ENCODE measurements at places on chromosomes 13 and 19. TPM values are rescaled to one million over a fixed set of nuclear protein-coding genes. Genes with fewer than 3 reads are reported as not detected.

DNA sequence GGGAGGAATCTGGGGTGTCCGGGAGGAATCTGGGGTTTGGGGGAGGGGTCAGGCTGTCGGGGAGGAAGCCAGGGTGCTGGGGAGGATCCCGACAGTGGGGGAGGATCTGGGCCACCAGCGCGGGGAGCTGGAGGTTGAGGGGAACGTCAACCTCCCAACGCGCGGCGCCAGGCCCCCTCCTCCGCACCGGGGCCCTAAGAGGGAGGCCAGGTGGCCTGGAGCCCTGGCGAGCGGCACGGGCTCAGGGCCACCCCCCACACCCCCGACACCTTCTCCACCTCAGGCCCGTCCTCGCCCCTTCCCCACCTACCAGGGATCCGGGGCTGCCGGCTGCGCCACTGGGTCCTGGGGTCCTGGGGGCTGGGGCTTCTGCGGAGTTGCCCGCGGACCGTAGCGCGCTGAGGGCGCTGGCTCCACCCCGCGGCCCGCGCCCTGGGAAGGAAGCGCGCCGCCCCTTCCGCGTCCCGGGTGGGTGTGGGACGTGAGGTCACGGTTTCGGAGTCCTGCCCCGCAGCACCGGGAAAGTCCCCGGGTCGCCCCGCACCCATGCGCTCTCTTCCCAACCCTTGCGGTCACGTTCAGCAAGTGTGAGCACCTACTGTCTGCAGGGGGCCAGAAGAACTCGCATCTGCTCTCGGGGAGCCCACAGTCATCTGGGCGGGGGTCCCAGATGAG, at the start of gene TICAM1:
TICAM1 (minus strand) TSS at position 409 of the 675 bp plus-strand sequence. CDS start 13,335 bp downstream, outside the sequence.
- DNase-seq, result peak; percentile 63

- peak; percentile 38 for DNase-seq
Observed at GRCh38 chr13:50531917-50532899, 311.3 kb downstream of the DLEU7 start.

- DNase-seq, result no peak
Observed at GRCh38 chr19:22286151-22286810, at the start of gene ZNF729. TSS of gene ZNF729 (plus strand) at chr19:22286441. CDS start at chr19:22286526, 85 bp downstream.

DNA sequence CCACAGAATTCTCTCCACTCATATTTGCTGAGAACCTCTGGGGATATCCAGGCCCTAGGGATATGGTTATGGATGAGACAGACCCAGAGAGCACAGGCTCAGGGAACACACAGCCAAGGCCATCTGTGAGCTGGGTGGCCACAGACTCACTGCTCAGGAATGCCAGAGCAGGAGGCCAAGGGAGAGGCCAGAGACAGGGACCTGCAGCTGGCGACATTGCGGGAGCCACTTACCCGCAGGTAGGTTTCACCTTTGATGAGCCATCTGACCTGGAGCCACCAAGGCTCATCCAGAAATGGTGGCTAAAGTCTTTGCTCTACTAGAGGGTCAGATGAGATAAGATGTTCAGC, 29.4 kb downstream of the CCNE1 start:
- no peak for DNase-seq

- DNase-seq, result no peak
Observed at GRCh38 chr19:51695702-51696315, 2.7 kb downstream of the SPACA6 start.

GRCh38 chr13:68439817-68440216, 1209.7 kb upstream of the PCDH9 start:
- DNase-seq, result peak; percentile 4

The PET100 gene
- total RNA-seq, result 42.7 TPM

DNA sequence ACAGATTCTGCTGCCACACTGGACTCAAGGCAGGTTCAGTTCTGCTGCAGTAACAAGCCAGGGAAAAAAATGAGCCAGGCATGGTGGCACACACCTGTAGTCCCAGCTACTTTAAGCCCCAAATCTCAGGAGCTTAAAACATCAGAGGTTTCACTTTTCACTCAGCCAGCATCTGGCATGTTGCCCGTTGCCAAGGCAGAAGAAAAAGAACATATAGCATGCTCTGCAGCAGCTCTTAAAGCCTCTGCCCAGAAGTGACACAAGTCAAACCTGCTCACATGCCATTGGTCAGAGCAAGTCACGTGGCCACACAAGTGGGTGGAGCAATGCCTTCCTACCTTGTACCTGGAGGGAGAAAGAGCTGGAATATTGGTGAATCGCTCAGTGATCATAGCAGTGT, 14.7 kb upstream of the ADGRE5 start:
- DNase-seq, result peak; percentile 90

The IRGC gene
- not detected for total RNA-seq

The DACH1 gene
- not detected for total RNA-seq

- no peak for DNase-seq
Observed at GRCh38 chr13:88051746-88052482, 380.7 kb downstream of the SLITRK5 start.

The HPN gene
- not detected for total RNA-seq

GRCh38 chr19:44573183-44573582, 40.2 kb upstream of the IGSF23 start:
- no peak for DNase-seq

The SYDE1 gene
- 31.3 TPM for total RNA-seq

DNA sequence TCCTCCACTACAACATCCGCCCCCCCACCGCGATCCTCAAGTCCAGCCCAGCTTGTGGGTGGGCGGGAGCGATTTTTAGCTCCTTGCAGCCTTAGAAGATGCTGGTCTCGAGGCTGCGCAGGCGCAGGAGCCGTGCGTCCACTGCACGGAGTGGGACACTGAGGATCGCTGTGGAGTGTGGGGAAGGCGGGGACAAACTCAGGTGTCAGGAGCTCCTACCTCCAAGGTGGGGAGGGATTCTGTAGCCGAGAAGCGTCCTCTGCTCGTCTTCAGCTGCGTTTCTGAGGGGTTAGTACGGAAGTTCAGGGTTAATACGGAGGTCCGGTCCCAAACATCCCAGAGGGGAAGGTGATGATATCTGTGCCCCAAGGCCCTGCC, at the start of gene RTBDN:
RTBDN (minus strand) TSS at position 14 of the 378 bp plus-strand sequence. CDS start 4,600 bp downstream, outside the sequence.
- no peak for DNase-seq

Measured in Caki2 (cell line).